CD4-positive, alpha-beta T cell treated with Interleukin-4 for 1 hour (primary cell): ENCODE measurements at places on chromosomes 11 and 22.

DNA sequence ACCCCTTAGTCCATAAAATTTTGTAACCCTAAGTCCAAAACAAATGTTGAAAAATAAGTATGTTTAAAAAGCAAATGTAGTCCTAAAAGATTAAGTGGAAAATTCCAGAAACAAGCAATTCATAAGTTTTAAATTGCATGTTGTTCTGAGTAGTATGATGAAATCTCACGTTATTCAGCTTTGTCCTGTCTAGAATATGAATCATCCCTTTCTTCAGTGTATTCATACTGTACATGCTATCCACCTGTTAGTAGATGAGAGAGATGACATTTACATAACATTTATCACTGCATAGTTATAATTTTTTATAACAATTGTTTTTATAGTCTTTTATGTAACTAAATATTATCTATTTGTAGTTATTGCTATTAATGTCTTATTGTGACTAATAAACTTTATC is 622.3 kb upstream of the CHORDC1 start:
- DNase-seq, result no peak

GRCh38 chr22:19430890-19431541 is 517 bp downstream of the HIRA start:
- no peak for DNase-seq

GRCh38 chr11:35750981-35751663 is 88.5 kb downstream of the TRIM44 start:
- no peak for DNase-seq

DNA sequence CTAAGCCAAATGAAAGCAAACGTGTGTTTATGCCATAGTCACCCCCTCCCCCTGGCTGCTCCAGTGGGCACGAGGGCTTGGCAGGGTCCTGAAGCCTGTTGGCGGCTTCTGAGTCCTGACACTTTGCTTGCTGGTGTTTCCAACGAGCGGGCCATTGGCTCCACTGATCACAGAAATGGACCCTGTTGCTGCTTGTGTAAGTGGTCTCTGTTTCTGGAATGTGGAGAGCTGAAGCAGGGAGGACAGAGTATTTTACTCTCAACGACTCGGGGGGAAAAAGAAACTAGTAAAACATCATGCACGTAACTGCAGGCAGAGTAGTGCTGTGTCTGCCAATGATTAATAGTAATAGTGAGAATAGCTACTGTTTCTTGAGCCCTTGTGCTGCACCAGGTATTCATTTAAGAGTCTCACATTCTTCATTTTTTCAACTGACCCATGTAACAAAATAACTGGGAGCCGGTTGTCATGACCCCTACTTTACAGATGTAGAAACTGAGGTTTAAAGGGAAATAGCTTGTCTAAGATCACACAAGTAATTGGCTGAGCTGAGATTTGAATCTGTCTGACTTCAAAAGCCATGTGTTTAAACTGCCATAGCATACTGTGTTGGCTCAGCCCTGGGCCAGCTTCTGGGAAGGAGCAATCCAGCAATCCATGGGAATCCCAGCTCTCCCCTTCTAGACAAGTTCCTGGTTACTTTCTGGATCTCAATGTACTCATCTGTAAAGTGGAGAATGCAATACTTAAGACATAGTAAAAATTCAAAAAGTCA is 526.7 kb downstream of the INSC start:
- DNase-seq, result no peak

- DNase-seq, result no peak
These were observed 20.9 kb downstream of the NCF4 start for GRCh38 chr22:36881504-36882245.

GRCh38 chr11:65418431-65418680 is 4.2 kb upstream of the NEAT1 start:
- no peak for DNase-seq

GRCh38 chr11:102592131-102592530 is 33.0 kb downstream of the MMP20 start:
- DNase-seq, result no peak

DNA sequence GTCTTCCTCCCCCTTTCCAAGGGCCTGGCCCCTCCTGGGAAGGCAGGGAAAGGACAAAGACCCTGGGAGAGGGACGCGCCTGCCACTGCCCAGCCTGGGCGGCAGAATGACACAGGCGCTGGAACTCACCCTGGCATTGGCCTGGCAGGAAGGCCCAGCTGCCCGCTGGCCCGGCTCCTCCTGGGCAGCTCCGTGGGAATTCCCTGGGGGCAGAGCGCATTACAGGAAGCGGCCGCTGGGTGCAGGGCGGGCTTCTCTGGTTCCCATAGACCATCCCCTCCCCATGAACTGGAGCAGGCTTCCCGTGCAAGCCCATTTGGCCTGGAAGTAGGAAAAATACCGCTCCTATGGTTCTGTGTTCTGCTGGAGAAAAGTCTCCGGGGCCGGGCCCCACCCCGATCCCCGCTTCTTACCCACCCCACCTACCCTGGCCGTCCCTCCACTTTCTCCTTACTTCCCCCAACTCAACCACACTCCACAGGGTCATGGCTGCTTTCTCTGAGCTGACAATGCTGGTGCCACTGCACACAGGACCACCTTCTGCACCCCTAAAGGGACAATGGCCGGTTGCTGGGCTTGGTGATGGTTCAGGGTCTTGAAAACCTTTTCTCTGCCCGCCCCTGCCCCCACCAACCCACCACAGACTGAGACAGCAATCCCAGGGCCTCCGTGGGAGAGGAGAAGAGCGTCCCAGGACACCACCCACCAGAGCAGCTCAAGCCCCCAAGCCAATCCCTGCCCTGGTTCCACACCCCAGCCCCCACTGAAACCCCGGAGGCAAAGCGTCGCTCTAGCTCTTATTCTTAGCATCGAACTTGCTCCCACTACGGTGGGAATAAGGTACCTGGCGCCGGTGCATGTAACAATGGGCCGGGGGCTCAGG is 58.9 kb downstream of the LINC01488 start:
- no peak for DNase-seq

DNA sequence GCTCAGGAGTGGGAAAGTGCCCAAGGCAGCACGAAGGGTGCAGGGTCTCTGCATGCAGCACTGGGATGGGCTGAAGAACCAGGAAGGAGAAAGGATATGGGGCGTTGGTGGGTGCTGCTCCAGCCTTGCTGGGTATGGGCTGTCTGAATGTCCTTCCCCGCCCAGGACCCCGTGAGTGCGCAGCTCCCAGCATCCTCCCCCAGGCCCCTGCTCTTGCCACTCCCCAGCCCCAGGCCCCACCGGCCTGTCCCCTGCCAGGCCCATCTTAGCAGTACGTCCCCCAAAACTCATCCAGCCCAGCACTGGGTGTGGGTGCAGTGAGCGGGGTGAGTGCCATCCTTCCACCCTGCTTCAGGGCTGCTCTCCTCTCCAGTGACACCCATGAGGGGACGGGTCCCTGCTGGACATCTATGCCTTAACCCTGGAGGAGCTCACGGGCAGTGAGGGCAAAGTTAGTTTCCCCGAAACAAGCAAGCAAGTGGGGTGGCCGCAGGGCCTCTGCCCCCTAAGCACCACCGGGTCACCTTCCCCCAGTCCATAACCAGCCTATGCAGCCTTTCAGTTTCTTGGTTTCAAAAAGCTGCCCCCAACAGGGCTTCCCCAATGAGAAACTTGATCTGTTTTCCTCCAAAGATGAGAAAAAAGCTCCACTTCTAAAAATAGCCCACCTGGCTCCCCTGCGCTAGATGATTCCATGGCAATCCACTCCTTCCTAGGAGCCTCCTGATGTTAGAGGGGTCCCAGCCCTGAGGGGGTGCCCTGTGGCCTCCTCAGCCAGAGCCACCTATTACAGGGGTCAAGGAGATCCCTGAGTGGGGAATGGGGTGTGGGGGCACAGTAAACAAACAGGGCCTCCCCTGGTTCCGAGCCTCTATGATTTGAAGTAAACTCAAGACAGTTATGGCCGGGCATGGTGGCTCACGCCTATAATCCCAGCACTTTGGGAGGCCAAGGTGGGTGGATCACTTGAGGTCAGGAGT is 103.8 kb downstream of the MORC2 start:
- peak; percentile 4 for DNase-seq

DNA sequence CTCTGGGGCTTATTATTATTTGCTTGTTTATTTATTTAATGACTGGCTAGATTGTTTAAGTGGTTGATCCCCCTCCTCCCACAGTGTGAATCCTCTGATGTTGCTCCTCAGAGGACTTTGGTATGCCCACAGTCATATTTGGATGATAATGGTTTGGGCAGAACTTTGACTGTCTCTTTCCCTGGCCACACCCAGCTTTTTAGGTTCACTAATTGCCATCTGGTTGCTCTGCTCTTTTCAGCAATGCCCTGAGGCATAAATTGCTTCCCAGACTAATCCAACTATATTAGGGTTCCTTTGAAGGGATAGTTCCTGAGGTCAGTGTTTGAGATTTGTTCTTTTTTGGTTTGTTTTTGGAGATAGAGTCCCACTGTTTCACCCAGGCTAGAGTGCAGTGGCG is 99.3 kb upstream of the RRM1 start:
- DNase-seq, result no peak

GRCh38 chr11:110076371-110076965 is 16.7 kb upstream of the ZC3H12C start:
- DNase-seq, result no peak

DNA sequence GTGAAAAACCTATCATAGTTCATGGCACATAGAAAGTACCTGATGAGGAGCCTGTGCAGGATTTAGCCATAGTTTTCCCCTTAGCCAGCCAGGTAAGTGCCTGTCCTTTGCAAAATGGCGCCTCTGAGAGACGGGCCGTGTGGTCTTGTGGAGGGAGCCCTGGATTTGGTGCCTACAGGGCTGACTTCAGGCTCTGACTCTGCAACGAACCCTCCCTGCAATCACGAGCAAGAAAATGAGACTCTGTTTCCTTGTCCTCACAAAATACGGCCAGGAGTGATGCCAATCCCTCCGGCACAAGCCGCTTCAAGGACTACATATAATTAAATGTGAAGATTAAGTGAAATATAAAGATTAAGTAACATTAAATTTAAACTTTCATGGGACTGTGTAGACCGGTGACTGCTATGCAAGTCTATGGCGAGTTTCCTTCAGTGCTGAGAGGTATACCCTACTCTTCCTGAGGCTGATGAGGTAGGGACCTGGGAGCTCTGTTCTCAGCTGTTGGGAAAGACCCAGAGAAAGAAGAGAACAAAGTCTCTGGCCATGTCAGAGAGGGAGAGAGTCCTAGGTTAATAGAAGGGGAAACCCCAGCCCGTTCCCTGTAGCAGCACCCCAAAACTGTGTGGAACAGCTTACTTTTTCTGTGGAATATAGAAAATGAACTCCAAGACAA is 6.1 kb upstream of the CXCR5 start:
- DNase-seq, result no peak

DNA sequence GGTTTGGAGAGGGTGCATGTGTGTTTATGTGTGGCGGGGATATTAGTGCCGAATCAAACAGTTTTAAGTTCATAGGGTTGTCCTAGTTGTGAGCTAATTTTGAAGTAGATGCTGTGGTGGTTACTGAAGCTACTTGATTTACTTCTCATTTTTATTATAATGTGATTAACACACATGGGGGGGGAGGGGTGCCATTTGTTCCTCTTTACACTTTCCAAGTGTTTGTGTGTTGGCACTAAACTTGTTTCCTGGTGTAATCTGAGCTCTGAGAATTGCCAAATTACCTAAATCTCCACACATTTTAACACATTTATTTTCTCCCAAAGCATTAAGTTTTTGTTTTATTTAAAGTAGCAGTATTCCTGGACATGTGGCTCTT is 60.1 kb downstream of the ZNRF3 start:
- DNase-seq, result peak; percentile 16

DNA sequence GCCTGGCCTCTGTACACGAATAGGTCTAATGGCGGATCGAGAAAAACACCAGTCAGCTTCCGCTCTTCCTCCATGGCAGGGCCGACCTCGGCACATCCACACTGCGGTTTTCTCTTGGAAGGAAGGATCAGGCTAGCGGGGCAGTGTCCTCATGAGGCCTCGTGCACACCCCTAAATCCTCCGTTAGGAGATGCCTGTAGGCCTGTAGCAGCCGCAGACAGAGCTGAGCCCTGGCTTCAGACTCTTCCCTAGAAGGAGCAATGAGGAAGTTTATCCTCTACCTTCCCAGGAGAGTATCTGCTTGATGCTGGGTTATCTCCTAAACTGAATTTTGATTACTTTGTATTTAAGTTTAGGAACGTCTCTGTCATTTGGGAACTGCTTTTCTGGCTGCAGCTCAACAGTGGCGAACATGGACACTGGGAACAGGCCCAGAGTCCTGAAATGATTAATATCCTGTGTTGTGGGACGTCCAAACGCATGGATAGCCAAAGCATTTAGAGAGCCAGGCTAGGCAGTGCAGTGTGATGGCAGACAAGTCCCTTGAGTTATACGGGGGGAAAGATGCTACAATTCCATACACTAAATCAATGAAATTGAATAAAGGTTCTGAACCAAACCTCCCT is 16.5 kb upstream of the BMAL1 start:
- DNase-seq, result no peak

- no peak for DNase-seq
These were observed 1122.8 kb upstream of the CCDC90B start for GRCh38 chr11:84408946-84409411.

DNA sequence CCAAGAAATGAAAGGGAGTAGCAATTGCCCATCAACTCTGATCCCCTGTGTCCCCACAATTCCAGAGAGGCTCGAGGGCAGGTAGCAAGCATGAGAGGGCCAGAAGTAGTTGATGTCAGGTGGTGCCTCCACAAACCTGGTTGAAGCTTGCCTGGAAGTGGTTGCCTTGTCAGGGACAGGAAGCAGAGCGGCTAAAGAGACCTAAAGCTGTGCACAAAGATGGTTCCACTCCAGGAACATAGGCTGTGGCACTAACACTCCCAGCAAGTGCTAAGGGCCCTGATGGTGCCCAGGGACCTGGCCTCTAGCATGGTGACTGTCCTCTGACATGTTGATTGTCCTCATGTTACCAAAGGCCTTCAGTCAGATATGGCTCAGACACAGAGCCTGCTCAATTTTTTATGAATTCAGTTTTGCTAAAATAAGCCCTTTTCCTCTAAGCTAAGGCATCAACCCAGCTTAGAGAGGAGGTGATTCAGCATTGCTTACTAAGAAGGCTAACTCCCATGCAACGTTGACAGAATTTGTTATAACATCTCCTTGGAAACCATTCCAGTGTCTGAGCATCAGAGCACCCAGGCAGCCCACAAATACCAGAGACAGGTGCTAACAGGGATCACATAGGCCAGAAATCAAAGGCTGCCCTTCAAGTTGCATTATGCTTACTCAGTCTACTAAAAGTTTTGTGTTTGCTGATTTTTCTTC is 196.3 kb upstream of the ARHGAP20 start:
- no peak for DNase-seq

DNA sequence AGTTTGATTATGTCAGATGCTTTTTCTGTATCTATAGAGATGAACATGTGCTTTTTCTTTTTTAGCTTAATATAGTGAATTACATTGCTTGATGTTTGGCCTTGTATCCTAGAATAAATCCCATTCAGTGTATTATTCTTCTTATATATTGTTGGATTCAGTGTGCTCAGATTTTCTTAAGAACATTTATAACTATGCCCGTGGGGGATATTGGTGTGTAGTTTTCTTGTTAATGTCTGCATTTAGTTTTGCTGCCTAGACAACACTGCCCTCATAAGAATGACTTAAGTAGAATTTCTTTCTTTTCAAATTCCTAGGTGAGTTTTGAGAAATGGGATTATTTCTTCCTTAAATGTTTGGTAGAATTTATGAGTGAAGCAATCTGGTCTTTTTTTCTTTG is 98.5 kb downstream of the TMEM135 start:
- no peak for DNase-seq
